ENCODE measurements at places on chromosomes 16 and 17.

DNA sequence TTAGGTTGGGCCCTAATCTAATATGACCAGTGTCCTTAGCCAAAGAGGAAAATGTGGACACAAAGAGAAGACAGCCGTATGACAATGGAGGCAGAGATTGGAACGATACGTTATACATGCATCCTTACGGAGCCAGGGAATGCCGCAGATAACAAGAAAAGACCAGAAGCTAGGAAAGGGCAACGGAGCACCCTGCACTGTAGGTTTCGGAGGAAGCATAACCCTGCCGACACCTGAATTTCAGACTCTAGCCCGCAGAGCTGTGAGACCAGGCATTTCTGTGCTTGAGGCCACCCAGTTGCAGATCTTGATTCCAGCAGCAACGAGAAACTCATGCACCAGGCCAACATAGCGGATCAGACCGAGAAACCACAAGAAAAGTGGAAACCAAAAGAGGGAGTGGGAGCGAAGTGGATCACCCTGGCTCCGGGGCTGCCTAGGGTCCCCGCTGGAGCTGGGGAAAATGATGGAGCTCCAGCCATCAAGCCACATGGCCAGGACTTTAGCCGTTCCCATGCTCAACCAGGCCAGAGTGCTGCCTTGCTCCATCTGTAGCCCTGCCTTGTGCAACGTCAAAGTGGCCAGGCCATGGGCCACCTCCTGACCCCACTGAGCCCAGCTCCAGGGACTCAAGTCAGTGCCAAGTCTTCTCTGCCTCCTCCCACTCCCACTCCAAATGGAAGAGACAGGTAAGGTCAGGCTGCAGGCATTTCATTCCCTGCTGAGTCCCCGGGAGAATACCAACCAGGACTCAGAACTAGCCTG, 51.7 kb upstream of the RPL38 start:
- DNase-seq, result no peak

GRCh38 chr16:65770752-65771151, 595.7 kb upstream of the CDH5 start:
- no peak for DNase-seq

GRCh38 chr16:1026784-1027500, 45.4 kb downstream of the SOX8 start:
- DNase-seq, result no peak

DNA sequence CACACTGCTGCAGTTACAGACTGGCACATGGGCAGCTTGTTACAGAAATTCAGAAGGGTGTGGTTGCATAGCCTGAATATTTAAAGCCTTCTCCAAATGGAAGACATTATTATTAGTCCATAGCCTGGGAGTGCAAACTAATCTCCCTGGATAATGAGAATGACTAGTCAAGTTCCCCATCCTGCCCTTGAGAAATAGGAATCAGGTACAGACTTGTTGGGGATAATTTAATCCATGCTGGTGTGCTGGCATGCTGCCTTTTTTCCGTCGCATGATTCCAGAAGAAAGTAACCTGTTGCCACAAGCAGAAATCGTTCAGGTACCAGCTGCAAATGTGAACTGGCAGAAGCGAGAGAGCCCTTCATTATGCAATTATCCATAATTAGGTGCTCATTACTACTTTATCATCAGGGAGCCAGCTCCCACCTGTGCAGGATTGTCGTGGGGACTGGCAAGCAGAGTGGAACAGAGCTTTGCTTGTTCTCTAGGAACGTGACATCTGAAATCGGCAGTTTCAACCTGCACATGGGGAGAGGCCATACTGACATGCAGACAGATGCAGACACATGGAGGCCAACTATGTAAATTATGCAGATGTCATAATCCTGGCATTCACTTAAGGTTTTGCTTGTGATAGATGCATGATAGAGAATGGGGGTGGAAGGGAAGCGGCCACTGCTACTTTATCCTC, 419.4 kb downstream of the PMP22 start:
- no peak for DNase-seq

GRCh38 chr16:50183316-50183715, 30.2 kb downstream of the TENT4B start:
- no peak for DNase-seq

- DNase-seq, result no peak
Observed at GRCh38 chr16:55542459-55543082, 23.9 kb upstream of the CAPNS2 start.

Measured in testis (tissue), 5 donors.